OCI-LY7 (cell line): ENCODE measurements at places on chromosomes 5 and 9. TPM values are rescaled to one million over a fixed set of nuclear protein-coding genes. Genes with fewer than 3 reads are reported as not detected.
A peak's percentile ranks its signal among the peaks of the same experiment; 100 is the strongest.

GRCh38 chr5:109164001-109164400 is 245.8 kb downstream of the PJA2 start:
- no peak for DNase-seq

FNIP1 gene
- total RNA-seq = 20.0 and 20.6 TPM in 2 replicates

GRCh38 chr9:131720330-131720729 is 19.5 kb downstream of the RAPGEF1 start:
- no peak for DNase-seq

DNA sequence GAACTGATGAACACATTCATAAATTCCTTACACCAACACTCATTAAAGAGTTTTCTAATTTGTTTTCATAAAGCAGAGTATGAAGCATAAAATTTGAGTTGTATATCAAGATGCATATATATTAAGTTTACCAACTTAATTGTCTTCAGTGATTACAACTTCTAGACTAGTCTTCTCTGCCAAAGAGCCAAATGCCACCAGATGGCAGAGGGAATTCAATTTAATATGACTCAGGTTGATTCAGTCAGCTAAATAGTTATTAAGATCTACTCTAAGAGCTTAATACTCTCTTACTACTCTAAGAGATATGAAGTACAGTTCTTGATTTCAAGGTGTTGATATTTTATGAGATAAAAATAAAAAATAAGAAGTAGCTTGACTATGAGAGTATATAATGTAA is 53.4 kb downstream of the CDH10 start:
- no peak for DNase-seq

- DNase-seq = no peak
Measured at GRCh38 chr5:107011605-107012004, 659.1 kb downstream of the EFNA5 start.

GRCh38 chr9:117296453-117296852 is 118.4 kb downstream of the ASTN2 start:
- DNase-seq = no peak

- DNase-seq = no peak
Measured at GRCh38 chr5:156914371-156914737, 48.7 kb downstream of the TIMD4 start.

PDLIM4 gene
- total RNA-seq = not detected in 2 replicates

DNA sequence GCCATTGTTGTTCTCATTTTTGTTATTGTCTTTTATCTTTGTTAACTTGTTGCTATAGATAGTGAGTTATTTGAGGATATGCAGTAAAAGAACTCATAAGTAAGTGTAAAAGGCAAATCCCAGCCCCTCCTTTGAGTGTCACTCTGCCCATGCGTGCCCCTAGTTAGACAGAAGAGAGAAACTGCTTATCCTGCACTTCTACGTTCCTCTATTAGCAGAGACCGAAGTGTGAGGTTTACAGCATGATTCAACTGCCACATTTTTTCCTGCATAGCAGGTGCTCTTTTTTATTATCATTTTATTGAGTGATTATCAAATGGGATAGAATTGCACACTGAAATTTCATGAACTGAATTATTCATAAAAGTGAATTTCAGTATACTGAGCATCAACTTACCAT is 12.0 kb upstream of the DNAH5 start:
- DNase-seq = no peak

GRCh38 chr5:72943307-72943706 is 12.5 kb upstream of the FCHO2 start:
- DNase-seq = no peak

DNA sequence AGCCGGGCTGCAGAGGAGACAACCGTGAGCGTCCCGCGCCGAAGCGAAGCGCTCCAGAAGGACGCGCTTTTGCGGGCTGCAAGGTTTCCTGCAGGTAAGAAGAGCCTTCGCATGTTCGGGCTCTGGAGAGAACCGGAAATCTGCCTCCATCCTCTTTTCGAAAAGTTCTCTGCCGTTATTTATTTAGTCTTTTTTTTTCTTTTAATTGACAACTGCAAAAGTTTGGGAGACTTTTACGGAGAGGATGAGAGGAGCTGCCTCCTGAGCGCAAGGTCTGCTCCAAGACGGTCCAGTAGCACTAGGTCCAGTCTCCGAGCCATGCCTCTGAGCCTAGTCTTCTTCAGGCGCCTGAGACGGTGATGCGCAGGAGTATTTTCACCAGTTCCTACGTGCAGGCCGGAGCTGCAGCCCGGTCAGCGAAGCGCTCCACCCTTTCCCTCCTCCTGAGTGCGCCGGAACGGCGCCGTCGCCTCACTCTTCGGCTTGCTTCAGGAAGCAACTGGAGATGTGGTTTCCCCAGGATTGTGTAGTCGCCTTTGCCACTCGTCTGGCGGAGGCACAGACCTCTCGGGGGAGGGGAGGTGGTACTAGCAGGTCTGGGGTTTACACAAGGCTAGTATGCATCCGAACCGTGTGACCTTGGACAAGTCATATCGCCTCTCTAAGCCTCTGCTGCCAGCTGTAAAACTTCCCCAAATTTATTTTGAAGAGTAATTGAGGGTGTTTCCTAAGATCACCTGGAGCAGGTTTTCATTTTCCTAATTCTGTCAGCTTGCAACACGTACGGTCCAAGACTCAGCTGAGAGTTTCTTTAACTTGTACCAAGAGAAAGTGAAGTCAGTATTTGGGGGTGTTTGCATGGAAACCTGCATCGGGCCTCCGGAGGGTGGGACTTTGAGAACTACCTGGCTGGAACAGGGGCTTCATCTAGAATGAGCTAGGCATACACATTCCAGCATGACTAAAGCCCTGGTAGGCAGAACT is 4.5 kb downstream of the POU4F3 start:
- no peak for DNase-seq

DNA sequence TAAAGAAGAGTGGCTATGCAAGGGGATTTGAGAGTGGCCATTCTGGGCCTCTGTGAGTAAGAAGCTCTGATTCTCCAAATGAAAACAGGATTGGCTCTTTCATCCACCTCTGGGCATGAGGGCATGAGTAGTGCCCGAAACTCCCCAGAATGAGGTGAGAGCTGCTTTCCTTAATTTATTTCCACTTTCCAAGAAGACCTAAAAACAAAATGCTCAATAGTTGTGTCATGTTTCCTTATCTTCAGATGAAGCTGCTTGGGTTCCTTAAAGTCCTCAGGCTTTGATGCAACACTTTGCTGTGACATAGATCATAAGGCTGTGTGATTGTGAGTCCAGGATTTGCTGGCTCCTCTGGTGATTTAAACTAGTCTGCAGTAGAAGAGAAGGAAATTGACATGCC is 3.1 kb upstream of the ZCCHC10 start:
- DNase-seq = no peak

DNA sequence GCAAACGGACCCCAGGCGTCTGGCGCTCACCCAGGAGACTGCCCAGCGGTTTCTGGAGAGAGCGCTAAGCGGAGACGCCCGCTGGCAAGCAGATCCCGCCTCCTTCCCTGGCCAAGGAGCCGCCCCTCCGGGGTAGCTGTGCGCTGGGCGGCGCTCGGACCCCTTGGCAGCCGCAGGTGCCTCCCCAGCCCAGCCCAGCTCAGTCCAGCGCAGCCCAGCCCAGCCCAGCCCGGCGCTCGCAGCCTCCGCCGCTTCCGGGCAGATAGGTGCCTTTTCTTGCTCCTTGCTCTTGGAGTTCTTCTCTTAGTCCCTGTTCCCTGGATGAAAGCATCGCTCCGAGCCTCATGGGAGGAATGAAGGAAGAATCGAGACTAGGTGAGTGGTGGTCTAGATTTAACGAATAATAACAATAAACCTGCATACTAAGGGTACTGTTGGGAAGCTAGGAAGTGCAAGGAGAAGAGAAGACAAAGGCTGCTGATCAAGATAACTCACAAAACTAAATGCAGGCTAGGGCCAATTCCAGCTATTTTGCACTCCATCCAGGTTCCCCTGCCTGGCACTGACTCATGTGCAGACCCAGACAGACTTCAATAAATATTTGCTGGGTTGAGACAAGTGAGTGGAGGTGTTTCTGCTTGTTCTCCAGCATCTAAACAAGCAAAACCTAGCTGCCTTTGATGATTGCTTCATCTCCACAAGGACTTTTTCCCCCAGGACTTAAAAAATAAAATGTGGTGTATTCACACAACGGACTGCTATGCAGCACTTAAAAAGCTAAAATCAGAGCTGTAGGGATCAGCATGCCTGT is at the start of gene STK32A:
Gene STK32A (plus strand): TSS at position 202 of the 811 bp plus-strand sequence. CDS start 4,609 bp downstream, outside the sequence.
- no peak for DNase-seq

ADCY2 gene
- not detected in 2 replicates for total RNA-seq

DNA sequence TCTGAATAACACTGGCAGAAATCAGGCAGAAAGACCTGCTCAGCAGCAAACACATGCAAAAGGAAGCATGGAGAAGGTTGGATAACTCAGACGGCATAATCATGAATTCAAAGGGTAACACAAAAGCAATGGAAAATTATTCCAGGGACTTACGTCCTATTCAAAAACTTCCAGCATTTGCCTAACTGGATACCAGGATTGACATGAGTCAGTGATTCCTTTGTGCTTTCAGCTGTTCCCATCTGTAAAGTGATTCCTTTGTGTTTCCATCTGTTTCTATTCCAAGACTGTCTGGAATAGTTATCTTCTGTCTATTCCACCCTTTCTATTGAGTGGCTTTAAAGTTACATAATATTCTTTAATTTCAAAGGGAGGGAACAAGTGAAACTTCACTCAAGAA is 1361.7 kb upstream of the CDH9 start:
- DNase-seq = no peak

RNF208 gene
- total RNA-seq = 4.4 and 5.5 TPM in 2 replicates

- no peak for DNase-seq
Measured at GRCh38 chr5:75242067-75242466, 5.4 kb upstream of the ANKRD31 start.

DNA sequence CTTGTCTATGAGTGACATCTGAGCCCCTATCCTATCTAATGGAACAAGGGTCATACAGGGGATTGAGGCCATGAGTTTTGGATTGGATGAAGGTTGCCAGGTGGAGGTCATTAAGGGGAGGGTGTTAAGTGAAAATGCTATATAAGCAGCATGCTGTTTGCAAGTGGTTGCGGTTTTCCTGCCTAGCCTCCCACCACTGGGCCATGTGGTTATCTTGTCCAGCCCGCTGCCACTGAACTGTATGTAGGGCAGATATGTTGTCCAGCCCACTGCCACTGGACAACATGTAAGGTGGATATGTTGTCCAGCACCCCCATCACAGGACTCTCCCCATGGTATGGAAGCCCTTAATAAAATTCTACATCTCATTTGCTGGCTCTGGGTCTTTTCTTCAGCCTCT is 200.0 kb downstream of the FGF10 start:
- no peak for DNase-seq

GRCh38 chr5:10387690-10388089 is 34.2 kb downstream of the MARCHF6 start:
- no peak for DNase-seq

DNA sequence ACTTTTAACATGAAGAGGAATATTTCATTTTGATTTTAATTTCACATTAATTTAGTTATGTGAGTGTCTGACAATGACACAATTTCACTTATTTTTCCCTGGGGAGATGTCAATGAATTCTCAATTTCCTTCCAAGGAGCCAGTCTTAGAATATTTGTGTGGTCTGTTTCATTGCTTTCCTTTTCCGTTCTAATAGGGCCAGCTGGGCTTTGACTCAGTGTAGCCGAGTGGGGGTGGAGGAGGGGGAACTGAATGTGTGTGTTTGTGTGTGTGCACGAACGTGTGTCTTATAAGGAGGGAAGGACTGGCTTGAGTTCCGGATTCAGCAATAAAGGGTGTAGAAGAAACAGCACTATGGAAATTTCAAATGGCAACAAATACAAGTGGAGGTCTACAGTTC is 100.0 kb downstream of the BASP1 start:
- peak; percentile 90 for DNase-seq
